ENCODE measurements at places on chromosomes 1 and 21.

DNA sequence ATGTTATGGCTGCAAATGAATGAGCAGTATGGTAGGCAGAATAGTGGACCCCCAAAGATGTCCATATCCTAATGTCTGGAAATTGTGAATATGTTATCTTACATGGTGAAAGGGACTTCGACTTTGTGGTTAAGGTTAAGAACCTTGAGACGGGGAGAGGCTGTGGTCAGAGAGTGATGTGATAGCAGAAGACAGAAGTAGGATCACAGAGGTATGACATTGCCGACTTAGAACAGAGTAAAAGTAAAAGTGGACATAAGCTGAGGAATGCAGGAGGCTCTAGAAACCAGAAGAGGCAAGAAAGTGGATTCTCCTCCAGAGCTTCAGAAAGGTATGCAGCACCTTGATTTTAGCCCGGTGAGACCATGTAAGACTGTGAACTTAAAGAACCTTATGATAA, 74.6 kb downstream of the CTH start:
- no peak for DNase-seq

GRCh38 chr1:213761845-213762407, 225.8 kb upstream of the PROX1 start:
- no peak for DNase-seq

DNA sequence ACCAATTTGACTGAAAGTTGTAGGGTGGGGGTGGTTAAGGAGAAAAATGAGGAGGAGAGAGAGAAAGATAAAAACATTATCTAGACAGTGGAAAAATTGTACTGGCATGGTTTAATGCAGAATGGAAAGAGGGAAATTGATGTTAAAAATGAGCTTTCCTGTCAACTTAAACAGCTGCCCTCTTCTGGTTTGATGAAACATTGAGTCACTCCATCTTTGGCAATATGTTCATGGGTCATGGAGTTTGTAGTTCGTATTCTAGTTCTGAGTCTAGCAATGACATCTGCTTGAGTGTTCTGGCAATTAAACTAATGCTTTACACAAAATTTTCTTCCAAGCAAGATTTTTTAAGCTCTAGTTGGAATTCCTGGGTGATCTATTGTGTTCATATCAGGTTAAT, 9.6 kb downstream of the ZNF648 start:
- DNase-seq: no peak

GRCh38 chr1:82371844-82372498, 571.2 kb downstream of the ADGRL2 start:
- no peak for DNase-seq

DNA sequence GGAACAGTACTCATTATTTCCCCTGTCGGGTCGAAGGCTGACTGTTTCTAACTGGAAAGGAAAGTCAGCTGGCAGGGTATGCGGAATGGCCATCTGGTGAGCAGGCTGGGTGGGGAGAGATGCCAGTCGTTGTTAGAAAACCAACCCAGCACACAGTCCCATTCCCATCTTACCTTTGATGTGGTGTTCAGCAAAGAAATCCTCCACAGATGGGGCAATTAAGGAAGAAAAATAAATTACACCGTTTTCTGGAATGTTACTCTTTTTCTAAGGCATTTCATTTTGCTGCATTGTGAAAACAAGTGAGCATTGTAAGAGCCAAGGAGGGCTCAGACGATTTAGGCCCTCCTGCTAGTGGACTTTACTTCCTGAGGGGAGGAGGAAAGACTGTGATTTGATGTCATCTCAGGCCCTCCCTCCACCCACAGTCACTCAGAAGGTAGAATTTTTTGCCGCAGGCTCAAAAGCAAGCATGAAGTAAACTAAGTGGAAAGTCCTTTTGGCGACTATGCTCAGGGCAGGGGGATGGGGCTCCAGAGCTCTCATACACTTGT, at the start of gene SLC16A4:
Gene SLC16A4 (minus strand): TSS at position 335 of the 554 bp plus-strand sequence. CDS start 1,703 bp downstream, outside the sequence.
- no peak for DNase-seq

- DNase-seq: no peak
Observed at GRCh38 chr21:44375761-44376241, 22.4 kb downstream of the TRPM2 start.

GRCh38 chr1:67688526-67689219, 3.7 kb downstream of the GADD45A start:
- DNase-seq: no peak

GRCh38 chr1:215292932-215293331, 210.4 kb downstream of the KCNK2 start:
- DNase-seq: no peak

DNA sequence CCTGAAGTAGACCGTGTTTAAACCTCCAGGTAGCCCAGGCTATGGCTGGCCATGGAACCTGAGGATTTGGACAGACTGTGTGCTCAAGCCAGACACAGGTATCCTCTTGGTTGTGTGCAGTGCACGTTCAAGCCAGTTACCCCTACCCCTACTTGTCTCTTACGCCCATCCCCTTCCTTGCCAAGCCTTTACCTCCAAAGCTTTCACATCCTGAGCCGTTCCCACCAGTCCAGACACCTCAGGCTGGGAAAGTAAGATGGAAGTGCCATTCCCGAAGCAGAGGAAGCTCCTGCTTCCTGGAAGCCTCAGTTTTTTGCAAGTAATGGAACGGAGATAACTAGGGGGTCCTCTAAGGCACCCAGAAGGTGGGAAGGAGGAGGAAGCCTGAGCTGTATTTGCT, 41.5 kb upstream of the HMGB4 start:
- no peak for DNase-seq

DNA sequence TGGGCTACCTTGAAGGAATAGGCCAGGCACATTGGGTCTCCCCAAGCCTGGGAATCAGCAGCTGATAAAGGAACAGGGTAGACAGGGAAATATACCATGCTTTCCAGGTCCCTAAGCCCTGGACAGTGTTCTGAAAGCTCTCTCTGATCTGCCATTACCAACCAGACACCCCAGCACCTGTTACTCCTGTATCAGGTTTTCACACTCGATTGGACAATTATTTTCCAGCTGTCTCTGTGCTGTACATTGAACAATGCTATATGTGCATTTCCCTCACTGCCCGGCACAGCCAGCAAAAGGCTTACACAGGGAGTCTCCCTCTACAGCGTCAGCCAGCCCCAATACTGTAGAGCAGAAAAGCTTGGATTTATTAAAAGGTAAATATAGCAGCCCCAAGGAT, 4.7 kb downstream of the CFAP45 start:
- DNase-seq: no peak

GRCh38 chr1:243264717-243265116, 8.9 kb downstream of the SDCCAG8 start:
- no peak for DNase-seq

DNA sequence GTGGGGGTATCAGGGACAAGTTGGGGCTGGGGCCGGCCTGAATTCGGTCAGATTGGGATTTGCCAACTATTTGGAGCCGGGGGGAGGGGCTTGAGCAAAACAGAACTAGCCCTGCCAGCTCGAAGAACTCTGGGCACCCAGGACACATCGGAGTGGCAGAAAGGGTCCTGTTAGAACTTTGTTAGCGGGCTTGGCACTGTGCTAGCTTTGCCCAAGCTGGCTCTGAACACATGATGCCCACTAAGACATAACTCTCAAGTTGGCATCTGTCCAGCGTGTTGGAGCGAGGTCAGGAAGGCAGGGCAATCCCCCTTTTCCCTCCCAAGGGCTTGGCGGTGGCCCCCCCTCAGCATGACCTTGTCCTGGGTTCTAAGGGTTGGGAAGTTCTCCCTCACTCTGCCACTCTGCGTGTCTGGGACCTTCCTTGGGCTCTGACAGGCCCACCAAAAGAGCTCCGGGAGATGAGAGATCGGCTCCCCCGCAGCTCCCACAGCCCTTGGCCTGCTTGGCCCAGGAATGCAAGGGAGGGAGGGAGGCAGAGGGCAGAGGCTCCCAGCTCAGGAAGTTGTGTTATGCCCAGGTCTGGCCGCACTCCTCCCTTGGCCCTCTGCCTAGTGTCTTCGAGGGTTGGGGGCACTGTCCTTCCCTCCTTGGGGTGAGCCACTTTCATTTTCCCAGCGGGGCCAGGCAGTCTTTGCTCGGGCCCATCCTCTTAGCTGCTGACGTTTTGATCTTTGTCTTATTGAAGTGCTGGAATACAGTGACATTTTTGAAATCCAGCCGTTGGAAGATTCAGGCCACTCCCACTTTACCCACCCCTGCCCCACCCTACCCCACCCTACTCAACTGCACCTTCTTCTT, 1.2 kb downstream of the LMNA start:
- DNase-seq: no peak

DNA sequence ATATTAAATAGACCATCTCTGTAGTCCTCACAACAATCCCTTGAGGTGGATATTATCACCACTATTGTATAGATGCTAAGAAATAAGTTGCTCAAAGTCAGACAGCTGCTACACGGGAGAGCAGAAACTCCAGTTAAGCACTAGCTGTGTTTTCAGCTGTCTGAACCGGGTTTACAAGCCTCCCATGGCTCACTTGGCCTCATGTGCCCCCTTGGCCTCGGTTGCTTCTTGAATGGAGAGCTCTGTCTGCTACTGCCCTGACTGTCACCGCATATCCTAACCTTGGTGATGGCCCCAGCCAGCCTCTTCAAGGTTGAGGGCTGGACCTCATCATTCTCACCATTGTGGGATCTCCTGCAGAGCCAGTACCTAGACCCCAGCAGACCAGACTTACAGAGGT, 123.4 kb downstream of the AK5 start:
- no peak for DNase-seq

DNA sequence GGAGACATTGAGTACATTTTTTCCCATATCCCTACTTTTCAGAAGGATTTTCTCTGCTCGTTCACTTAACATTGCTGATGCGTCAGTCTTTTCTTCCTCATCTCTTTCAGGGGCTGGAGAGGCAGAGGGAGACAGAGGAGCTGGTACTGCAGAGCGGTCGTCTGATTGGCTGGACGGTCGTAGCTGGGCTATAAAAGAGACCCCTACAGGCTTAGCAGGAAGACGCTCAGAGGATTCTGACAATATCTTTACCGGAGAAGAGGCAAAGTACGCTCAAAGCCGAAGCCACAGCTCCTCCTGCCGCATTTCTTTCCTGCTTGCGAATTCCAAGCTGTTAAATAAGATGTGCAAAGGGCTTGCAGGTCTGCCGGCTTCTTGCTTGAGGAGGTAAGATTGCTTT, at the start of gene RGS4:
Gene RGS4 (plus strand): TSS at position 220 of the 400 bp plus-strand sequence. CDS start 124 bp downstream, at position 344.
- peak; percentile 52 for DNase-seq

GRCh38 chr1:22107126-22107525, 35.8 kb downstream of the WNT4 start:
- DNase-seq: no peak

- DNase-seq: no peak
Observed at GRCh38 chr1:180271272-180272255, 41.5 kb downstream of the LHX4 start.

DNA sequence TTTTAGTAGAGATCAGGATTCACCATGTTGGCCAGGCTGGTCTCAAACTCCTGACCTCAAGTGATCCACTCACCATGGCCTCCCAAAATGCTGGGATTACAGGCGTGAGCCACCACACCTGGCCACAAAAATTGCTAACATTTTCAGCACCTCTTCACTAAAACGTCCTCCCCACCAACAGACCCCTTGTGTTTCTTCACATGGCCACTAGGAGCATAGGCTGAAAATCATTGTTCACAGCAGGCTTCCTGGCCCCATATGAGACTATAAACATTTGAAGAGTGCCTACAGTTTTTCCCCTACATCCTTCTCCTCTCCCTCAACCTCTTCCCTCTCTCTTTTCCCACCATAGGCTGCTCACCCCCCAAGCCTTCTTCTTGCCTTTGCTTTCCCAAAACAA, 28.0 kb upstream of the SFPQ start:
- no peak for DNase-seq

DNA sequence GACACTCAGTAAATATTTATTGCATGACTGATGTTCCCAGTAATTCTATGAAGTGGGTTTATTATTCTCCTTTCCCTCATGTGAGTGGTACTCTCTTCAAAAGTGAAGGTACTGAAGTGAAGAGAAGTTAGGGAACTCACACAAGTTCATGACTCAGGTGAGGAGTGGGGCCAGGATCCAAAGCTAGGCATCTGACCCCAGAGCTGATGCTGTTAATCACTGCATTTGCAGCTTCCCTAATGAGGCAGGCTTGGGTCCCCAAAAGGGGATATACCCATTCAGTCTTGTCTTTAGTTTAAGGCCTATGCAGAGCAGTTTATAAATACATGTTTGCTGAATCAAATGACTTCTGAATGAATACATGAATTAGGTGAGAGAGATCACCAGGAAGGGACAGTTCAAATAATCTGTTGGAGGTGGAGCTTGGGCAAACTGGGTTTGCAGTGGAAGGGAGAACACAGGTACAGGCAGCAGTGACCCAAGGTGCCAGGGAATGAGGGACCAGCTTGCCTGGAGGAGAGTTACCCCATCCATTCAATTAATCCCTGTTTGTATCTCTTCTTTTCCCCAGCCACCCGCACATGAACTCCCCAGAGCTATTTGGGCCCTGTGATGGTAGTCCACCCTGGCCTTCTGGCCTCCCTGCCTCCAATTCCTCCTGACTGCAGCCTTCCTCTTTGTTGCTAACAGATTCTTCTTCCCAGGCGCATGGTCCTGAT, 2.0 kb downstream of the CD58 start:
- DNase-seq: no peak

All from mesothelial cell of epicardium (in vitro differentiated cells).